Hematopoietic multipotent progenitor cell treated with erythropoietin and hydrocortisone succinate and interleukin-3 and kit ligand, for 17 days (in vitro differentiated cells): ENCODE measurements at places on chromosomes 5 and 9.

DNA sequence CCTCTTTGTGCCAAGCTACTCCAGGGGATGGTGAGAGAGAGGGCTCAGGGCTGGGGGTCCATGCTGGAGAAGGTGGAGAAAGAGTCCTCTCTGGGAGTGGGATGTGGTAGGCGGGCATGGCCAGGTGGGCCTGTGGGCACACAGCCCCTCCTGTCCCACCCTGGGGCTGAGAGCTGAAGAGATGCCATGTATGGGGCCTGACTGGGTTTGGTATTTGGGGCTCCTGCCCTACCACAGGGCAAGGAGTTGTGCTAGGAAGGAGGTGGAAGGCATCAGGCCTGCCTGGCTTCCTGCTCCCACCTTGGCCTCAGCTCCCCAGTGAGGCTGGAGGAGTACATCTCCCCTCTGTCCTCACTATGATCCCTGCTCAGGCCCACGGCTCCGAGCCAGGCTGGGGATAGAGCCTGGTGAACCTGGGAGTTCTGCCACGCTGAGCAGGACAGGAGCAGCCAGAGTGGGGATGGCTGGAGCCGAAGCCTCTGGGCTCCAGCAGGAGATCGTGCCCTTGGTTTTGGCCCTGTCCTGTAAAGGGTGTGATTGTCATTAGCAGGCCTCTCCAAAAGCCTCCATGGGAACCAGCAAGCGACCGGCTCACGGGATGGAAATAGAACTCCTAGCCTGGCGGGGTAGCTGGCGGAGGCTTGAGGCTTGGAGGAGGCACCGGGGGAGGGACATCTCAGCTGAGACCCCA, 75.5 kb downstream of the CACNA1B start:
- DNase-seq: no peak

DNA sequence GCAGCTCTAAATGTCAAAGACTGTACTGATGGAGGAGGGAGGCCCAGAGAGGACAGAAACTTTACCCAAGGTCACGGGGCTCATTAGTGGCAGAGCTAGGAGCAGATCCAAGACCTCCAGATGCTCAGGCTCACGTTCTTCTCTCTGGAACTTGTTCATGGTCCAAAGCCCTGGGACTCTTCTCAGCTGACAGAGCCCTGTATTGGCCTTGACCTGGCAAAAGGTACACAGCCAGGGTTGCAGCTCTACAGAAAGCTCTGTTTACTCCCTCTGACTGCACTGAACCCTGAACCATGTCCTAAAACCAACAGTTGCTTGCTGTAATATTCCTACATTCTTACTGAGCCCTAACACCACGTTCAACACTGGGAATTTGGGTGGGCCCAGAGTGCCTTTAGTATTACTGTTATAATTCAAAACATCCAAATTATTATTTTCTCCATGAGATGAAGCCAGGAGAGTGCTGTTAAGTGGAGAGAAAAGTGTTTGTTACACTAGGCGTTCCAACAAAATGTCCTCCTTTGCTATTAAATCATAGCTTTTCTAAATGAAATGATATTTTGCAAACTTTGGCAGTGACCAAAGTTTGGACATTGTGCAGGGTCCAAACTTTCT, 602.4 kb upstream of the CLINT1 start:
- no peak for DNase-seq

- DNase-seq: no peak
Observed at GRCh38 chr9:82543726-82544125, 519.2 kb downstream of the RASEF start.

GRCh38 chr5:34606101-34606500, 50.0 kb upstream of the RAI14 start:
- DNase-seq: no peak

DNA sequence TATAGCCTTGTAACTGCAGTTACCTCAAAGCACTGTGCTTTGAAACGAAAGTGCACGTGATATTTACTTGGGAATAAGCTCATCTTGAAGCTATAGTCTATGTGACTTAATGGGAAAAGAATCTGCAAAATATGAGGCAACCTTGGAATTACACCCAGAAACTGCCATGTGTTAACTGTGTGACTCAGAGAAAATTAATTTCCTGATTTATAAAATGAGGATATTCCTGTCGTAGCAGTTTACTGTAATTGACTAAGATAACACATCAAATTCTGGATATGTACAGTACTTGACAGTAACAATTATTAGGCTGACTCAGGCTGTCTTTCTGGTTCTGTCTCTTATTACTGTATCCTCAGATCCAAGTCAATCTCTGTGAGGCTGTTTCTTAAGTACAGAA, 1079.9 kb upstream of the ACO1 start:
- no peak for DNase-seq

DNA sequence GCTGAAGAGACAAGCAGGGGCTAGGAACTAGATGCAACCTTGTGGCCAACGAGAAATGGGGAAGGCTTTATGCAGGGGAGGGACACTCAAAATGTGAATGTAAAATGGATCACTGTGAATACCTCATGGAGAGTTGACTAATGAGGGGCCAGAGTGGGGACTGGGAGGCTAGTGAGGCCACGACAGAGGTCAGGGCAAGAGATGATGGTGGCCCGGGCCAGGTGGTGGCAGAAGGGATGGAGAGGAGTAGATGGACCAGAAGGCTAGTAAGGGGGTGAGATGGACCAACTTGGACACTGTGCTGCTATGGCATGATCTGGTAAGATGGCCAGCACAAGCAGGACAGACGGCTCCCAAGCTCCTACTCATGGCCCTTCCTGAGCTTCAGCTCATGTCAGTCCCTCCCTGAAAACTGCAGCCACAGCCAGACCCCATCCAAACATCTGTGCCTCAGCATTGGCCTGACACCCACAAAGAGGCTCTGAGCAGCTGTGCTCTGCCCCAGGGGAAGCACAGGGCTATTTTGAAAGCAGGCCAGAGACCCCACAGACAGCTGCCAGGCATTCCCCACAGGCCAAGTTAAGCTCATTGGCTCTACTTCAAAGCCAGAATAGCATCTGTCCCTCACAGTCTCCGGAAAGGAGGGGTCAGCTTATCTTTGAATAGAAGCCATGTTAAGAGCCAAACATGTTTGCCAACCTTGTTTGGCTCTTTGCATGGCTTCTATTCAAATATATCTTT, 22.1 kb downstream of the P4HA2 start:
- DNase-seq: no peak

GRCh38 chr5:98321361-98321760, 452.1 kb upstream of the RGMB start:
- no peak for DNase-seq

DNA sequence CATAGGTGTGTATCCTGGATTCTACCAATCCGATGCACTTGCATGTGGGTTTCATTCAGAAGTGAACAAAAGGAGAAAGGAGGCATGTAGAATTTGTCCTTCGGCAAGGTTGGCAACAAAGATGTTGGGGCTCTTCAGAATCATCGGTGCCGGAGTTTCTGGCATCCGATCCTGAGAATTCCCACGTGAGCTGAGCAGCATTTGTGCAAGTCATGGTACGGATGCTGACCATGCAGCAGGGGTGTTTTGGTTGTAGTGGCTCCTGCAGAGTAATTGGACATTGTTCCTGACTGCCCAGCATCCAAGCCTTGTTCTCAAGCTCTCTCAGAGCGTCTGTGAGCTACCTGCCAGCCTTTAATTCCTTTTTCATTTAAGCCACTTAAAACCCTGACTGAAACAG, 19.0 kb upstream of the POC5 start:
- no peak for DNase-seq
